Iris pigment epithelial cell (primary cell): ENCODE measurements at places on chromosomes 5 and 9.

DNA sequence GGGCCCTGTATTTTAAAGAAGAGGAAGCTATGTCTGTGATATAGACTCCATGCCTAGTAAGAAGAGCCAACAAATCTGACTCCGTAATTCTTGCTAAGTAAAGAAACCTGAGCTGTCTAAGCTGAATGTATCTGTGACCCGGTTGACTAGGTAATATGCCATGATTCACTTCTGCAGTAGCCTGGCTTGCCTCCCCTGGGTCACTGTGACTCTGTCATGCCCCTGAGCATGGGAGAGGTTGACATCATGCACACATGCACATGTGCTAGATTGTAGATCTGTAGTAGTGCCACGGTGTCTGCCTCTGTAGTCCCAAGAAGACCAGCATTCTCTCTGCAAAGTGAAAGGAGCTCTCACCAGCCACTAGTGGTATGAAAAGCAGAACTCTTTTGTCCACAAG lies 9.1 kb downstream of the SLC22A5 start:
- peak; percentile 48 for DNase-seq

- no peak for DNase-seq
Measured at GRCh38 chr5:52334367-52334766, 453.3 kb upstream of the ITGA1 start.

GRCh38 chr5:120655828-120656435 lies 191.8 kb downstream of the PRR16 start:
- peak; percentile 35 for DNase-seq

GRCh38 chr9:130672466-130672865 lies 8.1 kb downstream of the PRDM12 start:
- no peak for DNase-seq

DNA sequence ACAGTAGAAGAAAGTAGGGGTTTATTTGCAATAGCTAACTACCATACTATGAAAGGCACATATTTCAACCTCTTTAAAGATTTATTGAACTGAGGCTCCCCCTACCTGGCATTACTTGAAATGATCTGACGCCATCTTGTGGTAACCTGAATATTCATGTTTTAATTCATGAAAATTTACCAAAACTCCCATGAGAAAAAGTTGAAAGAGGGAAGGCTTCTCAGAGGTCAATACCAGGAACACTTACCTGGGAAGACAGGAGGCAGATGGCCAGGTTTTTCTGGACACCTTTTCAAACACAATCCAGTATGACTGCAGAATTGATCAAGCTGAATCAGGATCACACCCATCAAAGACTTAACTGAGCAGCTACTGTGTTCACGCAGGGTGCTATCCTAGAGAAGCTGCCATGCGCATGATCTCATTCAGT lies 9.4 kb downstream of the PRELID2 start:
- peak; percentile 69 for DNase-seq

DNA sequence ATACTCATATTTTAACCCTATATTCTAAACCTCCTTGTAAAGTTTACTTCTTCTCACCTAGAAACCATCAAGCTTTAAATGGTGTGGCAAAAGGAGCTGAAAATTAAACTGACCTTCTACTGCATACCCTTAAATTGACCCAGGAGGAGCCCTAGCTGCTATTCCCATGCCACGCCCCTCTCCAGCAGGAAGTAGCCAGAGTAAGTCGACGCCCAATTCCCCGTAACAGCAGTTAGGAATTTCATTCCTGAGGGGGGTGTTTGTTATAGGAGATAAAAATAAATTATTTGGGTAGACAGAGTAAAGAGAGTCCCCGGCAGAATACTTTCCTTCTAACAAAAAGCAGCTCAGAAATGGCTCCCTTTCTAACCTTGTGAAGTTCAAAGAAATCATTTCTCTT lies 111.8 kb upstream of the FAM174A start:
- DNase-seq = no peak

DNA sequence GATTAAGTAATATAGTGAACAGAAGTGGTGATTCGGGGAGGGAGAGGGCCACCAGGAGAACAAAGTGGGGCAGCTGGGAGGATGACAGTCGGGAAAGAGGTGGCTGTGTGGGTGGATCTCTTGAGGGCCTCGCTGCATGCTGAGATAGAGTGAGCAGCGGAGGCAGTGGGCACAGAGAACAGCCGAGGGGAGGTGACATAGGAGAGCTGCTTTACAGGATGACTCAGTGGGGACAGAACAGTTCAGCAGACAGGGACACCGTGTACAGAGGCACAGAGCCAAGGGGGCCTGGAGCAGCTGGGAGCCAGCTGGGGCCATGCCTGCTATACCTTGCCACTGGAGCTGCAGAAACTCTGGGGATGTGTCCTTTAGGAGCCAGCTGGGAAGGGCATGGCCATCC lies 273.9 kb downstream of the GADD45G start:
- no peak for DNase-seq

- no peak for DNase-seq
Measured at GRCh38 chr5:91007780-91008402, 375.2 kb downstream of the ARRDC3 start.

DNA sequence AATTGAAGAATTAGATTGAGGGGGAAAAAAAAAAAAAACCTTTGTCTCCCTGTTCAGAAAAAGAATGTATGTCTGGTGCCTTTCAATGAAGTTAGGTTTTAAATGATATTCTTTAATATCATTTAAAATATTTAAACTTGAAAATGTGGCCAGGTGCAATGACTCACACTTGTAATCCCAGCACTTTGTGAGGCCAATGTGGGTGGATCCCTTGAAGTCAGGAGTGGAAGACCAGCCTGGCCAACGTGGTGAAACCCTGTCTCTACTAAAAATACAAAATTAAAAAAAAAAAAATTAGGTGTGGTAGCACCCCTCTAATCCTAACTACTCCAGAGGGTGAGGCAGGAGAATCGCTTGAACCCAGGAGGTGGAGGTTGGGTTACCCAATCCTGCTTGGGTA lies 111.1 kb upstream of the RASA1 start:
- peak; percentile 55 for DNase-seq

GRCh38 chr5:67156976-67157583 lies 39.5 kb downstream of the CD180 start:
- DNase-seq = peak; percentile 36

- peak; percentile 89 for DNase-seq
Measured at GRCh38 chr5:154214371-154215106, 24.0 kb downstream of the GALNT10 start.

DNA sequence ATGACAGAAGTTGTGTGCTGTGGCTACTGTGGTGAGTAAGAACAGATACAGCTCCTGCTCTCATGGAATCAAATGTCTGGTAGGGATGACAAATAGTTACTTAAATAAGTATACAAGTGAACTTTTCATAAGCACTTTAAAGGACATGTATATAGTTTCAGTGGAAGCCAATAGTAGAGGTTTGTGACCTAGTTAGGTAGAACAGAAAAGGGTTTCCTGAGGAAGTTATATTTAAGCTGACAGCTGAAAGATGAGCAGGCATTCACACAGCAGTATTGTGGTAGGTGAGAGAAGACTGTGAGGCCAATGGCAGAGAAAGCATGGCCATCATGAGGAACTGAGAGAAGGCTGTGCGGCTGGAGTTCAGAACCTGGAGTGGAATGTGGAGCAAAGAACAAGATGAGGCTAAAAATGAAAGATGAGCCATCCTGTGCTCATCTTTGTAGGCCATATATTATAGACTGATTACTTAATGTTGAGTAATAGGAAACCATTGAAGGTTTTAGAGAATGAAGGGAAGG lies 15.4 kb downstream of the FAM174A start:
- peak; percentile 9 for DNase-seq

DNA sequence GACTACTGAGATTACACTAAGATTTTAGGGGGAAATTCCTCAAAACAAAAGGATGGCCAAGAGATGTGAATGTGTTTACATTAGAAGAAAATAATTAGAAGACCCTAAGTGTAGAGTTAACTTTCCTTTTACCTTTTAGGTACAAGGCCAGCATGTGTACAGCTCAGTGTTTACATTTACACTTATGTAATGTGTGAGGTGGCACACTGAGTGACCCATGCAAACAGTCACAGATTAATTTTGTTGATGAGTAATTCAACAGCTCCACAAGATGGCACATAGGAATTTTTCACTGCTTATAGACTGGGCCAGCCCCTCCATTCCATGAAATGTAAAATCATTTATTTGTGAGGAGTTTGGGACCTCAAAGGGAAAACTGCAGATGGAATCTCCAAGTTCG lies 90.1 kb upstream of the SLC12A2 start:
- no peak for DNase-seq

GRCh38 chr5:13692172-13692571 lies 252.3 kb downstream of the DNAH5 start:
- DNase-seq = no peak

GRCh38 chr9:94127806-94128205 lies 43.5 kb downstream of the PTPDC1 start:
- no peak for DNase-seq

GRCh38 chr9:33236571-33236970 lies 3.4 kb upstream of the SPINK4 start:
- DNase-seq = peak; percentile 31
